ENCODE measurements at places on chromosomes 4 and X.

DNA sequence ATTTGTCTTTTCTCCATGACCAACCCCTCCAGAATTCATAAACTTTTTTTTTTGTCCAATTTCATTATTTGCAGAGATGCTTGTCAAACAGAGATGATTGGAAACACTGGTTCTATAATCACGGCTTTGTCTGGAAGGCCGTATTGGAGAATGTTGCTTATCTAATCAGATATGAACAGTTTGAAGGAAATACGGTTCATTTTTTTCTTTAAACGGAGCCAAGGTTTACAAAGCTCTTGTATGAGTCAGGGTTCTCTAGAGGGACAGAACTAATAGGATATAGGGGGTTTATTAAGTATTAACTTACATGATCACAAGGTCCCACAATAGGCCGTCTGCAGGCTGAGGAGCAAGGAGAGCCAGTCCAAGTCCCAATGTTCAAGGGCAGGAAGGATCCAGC, 1415.8 kb downstream of the C4orf33 start:
- no peak for DNase-seq

DNA sequence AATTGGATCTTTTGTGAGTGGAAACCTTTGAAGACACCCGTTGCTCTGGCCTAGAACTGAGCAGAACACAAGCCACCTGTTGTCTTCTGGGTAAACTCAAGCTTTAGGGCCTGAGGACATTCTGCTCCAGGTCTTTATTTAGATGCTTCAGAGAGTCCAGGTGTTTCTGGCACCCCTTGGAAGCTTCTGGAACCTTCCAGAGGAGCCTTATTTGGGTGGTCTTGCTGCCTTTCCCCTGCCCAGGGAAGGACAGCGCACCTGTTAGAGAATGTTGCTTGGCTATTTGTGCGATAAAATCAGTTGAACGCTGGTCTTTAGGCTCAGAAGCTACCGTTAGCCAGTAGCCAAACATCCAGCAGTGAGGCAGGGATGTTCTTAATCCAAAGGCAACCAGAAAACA, 3.0 kb downstream of the ZNF275 start:
- DNase-seq = no peak

GRCh38 chrX:119417842-119418241, 18.7 kb downstream of the SLC25A43 start:
- DNase-seq = no peak

DNA sequence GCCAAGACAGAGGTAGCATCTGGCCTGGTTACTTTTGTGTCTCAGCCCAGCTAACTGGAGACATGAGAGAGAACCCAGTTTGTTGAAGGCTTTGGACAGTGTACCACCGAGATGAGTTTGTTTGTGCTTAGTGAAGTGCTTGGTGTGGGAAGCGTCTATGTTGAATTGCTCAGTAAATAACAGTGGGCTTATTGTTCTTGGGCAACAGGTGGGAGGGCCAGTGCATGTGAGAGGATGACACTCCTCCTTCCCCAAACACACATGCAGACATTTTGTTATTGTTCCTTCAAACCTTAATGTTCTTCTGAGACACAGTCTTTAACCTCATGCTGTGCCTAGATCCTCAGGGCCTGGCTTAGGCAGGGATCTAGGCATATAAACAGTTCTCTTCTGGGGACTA, 39.7 kb downstream of the MSN start:
- DNase-seq = peak; percentile 43

DNA sequence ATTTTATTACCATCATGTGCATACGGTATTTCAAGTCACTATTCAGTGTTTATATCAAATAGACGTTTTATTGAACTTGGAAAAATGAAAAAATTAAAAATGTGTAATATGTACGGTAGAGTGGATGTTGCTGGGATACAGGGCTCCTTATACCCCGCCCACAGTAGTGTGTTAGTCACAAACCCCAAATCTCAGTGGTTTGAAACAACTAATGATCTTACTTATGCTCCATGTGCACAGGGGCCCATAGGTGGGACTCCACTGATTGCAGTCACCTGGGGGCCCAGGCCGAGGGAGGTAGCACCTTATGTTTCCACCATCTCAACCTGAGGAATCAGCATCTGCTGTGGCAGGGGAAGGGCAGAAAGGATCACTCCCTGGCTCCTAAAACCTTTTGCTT, 18.1 kb downstream of the LSM6 start:
- DNase-seq = no peak

DNA sequence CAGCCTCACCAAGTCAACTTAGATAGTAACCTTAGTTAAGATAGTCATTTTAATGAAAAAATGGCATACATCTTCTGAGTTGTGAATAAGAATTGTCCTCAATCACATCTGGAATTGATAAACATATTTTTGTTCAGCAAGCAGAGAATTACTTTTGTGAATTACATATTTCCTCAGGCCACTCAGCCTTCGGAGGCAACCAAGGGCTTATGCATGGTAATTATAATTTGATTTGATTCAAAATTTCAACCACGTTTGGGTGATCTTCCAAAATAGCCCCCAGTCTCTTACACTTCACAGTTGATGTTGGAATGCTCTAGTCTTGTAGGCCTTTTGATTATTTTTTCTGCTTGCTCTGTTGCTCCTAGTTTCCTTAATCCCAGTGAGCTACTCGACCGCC, 63.4 kb downstream of the GALNTL6 start:
- no peak for DNase-seq

- no peak for DNase-seq
These were observed 99.8 kb upstream of the H2AZ1 start for GRCh38 chr4:100049872-100050271.

DNA sequence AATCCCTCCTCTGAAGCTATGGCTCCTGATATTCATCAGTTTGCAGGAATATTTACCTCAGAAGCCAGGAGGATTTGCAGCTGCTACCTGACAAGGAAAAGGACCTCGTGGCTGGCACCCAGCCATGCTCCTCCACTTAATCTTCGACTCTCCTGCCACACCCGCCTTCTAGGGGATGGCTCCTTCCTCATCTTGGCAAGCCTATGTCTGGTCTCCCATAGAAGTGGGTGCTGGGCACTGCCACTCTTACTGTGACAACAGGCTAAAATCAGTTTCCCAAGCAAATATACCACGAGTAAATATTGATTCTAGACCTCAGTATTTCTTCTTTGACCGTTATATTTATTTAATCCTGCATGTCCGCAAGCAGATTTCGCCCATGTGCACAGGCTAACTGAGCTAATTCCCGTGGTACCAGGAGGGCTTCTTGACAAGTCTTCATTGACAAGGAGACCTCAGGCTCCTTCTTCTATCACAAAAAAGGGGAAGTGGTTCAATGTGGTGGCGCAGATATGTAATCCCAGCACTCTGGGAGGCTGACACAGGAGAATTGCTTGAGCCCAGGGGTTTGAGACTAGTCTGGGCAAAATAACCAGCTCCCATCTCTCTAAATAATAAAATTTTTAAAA, 52.6 kb upstream of the DCTD start:
- peak; percentile 36 for DNase-seq

GRCh38 chr4:78439328-78439727, 112.2 kb upstream of the ANXA3 start:
- no peak for DNase-seq

DNA sequence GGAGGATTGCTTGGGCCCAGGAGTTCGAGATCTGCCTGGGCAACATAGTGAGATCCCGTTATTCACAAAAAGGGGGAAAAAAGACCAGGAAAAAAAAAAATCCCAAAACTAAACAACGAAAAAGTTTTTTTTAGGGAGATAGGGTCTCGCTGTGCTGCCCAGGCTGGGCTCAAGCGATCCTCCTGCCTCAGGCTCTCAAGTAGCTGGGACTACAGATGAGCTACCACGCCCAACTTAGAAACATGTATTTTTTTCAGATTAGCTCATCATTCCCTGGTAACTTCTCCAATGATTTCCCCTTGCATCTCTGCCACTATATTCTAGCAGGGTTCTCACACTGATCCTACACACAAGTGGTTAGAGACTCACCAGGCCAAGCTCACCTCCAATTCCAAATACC, 24.4 kb upstream of the IRAK1 start:
- DNase-seq = no peak

DNA sequence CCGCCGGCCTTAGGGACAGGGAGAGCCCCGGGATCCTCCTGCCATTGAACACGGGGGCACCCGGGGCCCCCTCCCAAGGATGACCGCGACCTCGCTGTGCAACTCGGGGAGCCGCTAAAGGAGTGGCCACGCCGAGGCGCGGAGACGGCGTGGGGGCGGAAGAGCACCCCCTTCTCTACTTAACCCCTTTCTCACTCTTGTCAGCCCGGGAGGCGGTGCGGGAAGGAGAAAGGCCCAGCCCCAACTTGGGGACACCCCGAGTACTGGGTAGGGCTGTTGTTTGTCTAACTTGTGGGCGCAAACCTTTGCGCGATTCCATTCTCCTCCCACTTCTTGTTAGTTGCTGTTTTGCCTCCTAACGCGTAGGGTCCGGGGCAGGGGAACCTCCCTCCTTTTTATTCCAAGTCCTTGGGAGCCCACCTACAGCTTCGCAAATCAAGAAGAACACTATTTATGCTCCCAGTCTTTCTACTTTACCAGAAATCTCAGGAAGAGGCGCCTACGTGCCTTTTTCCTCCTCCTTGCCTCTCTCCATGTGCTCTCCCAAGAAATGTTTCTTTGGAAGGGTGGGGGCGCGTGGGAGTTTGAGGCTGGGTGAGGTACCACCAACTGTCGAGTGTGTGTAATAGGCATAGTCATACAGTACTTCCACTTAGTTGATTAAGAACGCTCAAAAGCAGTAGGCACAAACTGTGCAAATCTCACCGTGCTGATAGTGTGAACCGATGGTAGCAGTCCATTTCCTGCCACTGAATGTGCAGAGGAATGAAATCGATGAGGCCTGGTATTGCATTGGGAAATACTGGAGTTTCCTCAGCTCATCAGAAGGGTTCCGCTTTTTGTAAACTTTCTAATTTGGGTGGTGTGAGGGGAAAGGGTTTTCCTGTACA, 813 bp downstream of the DIAPH2 start:
- DNase-seq = no peak

DNA sequence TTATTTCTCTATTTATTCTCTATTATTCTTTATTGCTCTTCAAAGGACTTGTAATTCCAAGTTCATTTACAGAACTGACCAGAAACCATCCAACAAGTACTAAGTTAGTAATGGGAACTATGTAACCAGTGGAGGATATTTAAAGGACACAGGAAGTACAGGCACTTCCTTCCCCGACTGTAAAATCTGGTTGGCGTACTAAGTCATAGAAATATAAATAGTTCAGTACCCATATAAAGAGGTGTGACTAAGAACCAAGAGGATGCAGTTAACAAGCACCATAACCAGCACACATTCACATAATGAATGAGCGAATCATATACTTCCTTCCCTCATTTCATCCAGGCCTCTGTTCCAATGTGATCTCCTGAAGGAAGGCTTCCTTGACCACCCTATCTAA, 3.6 kb upstream of the EIF4E start:
- no peak for DNase-seq

- no peak for DNase-seq
These were observed 61.7 kb upstream of the HDAC8 start for GRCh38 chrX:72634331-72634730.

- DNase-seq = no peak
These were observed 84.0 kb upstream of the QRFPR start for GRCh38 chr4:121464854-121465253.

DNA sequence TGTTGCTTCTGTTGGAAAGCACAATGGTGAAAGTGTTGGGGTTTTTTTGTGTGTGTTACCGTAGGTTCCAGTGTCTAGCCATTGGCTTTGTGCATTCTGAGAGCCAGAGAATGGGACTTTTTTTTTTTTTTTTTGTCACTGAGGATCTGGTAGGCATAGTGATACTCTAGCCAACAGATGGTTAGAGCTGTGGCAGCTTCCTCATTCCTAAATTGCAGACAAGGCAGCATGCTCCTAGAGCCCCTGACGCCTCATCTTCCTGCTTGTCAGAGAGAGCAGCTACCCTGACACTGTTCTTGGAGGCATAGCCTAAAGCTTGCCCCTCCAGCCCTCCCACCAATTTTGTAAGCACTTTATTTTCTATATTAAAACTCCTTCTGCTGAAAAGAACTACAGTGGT, 27.0 kb downstream of the ARHGEF9 start:
- no peak for DNase-seq

DNA sequence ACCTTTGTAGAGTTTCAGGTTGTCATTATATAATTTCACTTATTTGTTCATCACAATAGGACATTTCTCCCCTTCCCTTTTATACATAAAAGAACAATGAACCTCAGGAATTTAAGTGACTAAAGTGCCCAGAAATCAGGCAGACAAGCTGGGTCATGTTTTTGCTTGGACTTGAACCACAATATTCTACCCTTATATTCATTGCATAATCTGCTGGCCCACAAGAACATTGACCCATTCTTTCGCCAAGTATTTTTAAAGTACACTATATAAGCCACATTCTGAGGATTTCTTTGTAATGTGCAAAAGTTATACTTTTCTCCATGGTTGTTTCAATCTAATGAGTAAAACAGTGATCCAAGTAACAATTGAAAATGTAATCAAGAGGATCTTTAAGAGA, 637.5 kb upstream of the SLIT2 start:
- no peak for DNase-seq

GRCh38 chr4:113060853-113061252, 11.4 kb downstream of the ANK2 start:
- DNase-seq = no peak
